HS-5 (cell line): ENCODE measurements at places on chromosomes 11 and 22.

GRCh38 chr11:10688401-10688800 is 5.2 kb downstream of the IRAG1 start:
- DNase-seq: no peak

GRCh38 chr11:125441648-125442410 is 54.2 kb downstream of the FEZ1 start:
- no peak for DNase-seq

DNA sequence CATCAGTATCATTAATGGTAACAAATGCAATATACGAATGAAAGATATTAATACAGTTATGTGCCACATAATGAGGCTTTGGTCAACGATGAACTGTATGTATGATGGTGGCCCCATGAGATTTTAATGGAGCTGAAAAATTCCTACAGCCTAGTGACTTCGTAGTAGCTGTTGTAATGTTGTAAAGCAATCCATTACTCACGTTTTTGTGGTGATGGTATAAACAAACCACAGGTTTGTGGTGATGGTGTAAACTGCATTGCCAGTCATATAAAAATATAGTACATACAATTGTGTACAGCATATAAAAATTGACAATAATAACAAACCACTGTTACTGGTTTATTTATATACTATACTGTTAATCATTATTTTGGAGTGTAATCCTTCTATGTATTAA is 27.4 kb upstream of the GRIA4 start:
- no peak for DNase-seq

- DNase-seq: no peak
Observed at GRCh38 chr11:105027678-105028077, 4.7 kb upstream of the CASP5 start.

DNA sequence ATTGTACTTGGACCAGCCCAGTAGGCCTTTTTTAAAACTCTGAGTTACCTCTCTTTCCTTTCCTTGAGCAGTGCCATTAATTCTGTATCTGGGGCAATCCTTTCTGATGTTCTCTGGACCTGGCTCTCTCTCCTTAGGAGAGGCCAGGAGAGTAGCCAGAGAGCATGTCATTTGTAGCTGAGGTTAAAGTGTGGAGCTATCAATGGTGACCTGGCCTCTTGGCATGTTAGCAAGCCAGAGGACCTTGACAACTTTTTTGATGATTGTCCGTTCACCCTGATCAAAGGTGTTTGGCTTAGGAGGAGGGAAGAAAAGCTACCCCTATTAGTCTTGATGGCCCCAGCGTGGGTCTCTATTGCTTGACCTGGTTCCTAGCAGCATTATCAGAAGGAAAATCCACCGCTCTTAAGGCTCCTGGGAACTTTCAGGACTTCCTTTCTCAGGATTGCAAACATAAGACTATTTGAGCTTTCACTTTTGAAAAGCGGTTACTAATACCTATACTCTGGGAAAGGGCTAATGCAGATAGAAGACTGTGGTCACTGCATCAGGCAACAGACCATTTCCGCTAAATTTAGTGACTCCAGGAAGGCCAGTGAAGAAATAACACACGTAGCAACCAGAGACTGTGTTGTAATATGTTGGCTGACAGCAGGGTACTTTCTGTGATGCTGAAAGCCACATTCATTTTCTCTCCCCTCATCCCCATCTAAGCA is 18.2 kb downstream of the LIMK2 start:
- no peak for DNase-seq

- DNase-seq: no peak
Observed at GRCh38 chr11:17923217-17923616, 89.6 kb downstream of the SERGEF start.

DNA sequence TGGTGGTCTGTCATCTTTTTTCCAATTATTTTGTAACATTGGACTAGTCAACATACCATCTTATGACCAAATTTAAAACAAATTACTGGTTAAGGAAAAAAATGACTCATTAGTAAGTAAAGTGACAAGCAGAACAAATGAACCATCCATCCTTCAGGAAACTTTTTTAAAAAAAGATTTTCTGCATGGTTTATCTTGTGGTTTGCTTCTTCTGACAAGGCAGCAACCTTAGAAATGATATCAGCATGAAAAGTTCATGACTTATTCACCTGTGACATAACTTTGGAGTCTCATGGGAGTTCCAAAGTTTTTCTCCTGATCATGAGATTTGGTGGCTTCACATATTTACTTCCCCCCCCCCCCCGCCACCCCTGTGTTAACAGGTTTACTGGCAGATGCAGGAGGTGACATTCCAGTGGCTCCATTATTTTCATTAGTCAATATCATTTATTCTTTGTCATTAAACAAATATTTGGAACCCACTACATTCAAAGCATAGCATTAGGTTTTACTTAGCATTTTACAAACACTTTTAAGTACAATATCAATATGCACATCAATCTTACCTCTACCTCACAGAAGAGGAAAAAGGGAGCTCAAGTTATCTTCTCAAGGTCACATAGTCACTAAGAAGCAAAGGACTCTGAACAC is 40.7 kb downstream of the DCUN1D5 start:
- no peak for DNase-seq

DNA sequence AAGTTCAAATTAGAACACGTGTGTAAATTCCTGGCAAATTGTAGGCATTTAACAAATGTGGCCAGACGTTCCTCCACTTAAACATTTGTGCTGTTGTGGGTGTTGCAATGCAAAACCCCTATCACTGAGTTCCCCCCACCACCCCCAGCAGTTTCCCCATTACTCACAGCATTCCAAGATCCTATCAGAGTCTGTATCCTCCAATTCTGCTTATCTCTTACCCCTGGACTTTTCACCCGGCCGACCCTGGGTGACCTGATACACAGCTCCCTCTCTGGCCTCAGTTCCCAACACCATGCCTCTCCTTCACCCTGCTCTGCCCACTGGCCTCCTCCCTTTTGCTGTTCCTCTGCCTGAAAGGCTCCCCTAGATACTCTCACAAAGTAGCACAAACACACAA is 31.4 kb upstream of the AQP11 start:
- no peak for DNase-seq

- no peak for DNase-seq
Observed at GRCh38 chr22:47180796-47181195, 418.3 kb downstream of the TBC1D22A start.

- no peak for DNase-seq
Observed at GRCh38 chr11:116272181-116272789, 500.5 kb downstream of the BUD13 start.
